Stimulated activated CD4-positive, alpha-beta T cell treated with anti-CD3 and anti-CD28 coated beads, Interleukin-1b, Interleukin-23, amount 100 ng/mL, for 24 hours (primary cell): ENCODE measurements at places on chromosomes 13 and 19.

DNA sequence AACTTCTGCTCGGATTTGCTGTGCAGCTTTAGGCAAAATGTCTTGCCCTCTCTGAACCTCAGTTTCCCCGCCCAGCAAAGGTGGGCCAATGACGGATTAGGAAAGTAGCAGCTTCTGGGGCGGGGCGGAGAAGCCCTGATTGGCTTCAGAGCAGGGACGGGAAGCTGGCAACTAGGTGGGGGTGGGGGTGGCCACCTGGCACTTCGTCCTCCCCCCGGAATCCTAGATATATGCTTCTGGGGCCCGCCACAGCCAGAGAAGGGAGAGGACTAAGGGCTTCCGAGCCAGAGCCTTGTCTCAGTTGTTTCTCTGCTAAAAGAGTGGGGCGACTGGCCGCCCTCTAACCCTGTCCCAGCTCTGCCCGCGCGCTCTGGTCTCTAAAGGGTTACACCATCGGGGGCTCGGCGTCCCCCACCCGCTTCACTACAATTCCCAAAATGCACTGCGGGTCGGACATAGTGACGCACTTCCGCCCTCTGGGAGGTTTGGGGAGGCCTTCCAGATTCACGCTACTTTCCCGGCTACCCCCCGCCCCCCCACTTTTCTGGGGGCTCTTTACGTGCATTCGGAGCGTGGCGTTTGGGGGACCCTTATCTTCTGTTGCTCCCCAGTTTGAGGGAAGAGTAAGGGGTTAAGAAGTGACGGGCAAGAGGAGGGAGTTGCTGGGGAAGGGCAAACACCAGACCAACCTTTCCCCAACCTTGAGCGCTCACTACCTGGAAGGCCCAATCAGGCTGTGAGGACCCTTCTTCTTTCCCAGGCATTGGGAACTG is 672 bp upstream of the IRF2BP1 start:
- DNase-seq: peak; percentile 72

- DNase-seq: no peak
Measured at GRCh38 chr19:29753190-29753933, 38.3 kb upstream of the C19orf12 start.

DNA sequence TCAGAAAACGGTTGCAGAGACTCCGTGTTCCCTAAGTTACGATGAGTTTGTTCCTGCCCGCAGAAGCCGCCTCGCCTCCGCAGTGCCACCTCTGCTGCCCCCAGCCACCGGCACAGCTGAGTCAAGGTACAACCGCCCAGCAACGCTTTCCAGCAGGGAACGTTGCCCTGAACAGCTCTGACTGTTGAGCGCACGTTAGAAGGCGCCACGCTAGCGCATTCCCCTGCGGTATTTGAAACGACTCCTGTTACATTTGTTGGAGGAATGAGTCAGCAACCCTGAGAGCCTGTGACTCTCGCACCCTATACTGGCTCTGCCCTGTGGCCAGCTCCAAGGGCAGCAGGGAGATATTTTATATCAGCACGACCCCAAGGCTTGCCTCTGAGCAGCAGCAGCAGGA is 302.8 kb downstream of the TEX29 start:
- DNase-seq: no peak

DNA sequence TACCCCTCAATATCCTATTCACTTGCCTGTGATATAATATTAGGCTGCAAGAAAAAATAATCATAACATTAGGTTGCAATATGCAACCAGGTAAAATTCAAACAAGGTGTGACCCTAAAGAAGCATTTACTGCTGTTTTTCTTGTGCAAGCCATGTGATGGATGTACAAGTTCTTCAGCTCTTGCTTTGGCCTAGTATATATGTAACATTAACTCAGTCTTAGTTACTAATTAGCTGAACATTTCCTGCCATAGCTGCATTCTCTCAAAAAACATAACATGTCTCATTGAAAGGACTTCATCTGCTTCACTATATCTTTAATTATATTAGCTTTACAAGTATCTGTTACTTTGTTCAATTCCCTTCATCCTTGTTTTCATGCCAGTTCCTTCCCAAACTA is 406.8 kb upstream of the HTR2A start:
- DNase-seq: no peak

- DNase-seq: no peak
Measured at GRCh38 chr19:4378886-4379285, 21.5 kb downstream of the SH3GL1 start.

DNA sequence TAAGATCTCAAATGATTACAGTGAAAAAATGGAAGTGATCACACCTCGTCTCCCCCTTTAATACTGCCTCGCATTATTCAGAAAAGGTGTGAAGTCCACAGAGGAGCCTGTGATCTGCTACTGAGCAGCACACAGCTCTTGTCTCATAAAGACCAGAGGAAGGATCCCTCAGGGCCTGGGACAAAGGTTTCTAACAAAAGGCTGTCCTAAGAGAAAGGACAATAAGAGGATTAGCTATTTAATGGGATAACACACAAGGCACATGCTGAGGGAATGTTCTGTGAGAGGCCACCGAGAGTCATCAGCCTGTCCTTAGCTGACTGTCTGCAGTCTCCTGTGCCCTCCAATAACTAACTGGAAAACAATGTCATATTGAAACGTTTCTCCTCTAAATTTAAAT is 26.7 kb downstream of the EBPL start:
- no peak for DNase-seq
